T-helper 2 cell treated with Interferon-gamma antibody and Interleukin-4, amounts not matched to agents 5 μg/mL and 100 μg/mL, for 36 hours (primary cell): ENCODE measurements at places on chromosomes 6 and 20.
A peak's percentile ranks its signal among the peaks of the same experiment; 100 is the strongest.

DNA sequence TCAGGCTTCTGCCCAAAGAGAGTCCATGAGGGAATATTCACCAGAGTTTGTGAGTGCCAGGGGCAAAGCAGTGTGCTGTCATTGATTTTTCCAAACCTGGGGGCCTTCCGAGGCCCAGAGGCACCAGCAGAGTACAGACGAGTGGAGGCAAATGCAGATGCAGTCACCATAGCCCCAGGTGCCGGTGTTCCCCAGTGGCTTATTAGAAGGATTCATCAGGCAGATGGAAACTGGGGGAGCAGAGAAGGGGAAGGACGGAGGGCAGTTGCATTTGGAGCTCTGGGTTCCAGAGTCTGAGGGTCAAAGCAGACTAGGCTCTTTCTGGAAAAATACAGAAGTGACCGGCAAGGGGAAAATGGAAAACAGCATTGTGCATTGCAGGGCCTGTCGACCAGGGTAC, 184.2 kb downstream of the ANKRD60 start:
- DNase-seq: no peak
- no peak overlapping the region for H3K27ac ChIP-seq
- no peak overlapping the region for H3K4me3 ChIP-seq
- H3K27me3 ChIP-seq: no peaks in the 10 kb centered on the region

DNA sequence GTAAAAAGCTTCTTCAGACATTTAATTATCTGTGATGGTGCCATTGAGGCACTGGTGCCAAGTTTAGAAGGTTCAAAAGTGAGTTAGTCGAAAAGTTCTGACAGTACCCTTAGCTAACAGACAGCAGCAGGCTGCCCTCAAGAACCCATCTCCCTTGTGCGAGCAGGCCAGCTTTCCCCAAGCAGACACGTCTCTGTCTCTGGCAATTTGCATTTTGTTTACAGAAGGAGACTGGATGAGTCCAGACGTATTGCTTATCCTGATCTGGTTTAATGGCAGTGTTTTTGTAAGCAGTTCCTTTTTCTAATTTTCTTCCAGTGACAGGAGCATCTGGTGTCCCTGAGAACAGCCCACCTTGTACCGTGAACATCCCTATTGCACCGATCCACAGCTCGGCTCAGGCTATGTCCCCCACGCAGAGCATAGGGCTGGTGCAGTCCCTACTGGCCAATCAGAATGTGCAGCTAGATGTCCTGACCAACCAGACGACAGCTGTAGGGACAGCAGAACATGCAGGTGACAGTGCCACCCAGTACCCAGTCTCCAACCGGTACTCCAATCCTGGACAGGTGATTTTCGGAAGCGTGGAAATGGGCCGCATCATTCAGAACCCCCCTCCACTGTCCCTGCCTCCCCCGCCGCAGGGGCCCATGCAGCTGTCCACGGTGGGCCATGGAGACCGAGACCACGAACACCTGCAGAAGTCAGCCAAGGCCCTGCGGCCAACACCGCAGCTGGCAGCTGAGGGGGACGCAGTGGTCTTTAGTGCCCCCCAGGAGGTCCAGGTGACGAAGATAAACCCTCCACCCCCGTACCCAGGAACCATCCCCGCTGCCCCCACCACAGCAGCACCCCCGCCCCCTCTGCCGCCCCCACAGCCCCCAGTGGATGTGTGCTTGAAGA, 58.3 kb upstream of the TMEM181 start:
- H3K4me3 ChIP-seq: no peak overlapping the region
- H3K4me1 ChIP-seq: no peaks in the 10 kb centered on the region
- H3K27me3 ChIP-seq: no peaks in the 10 kb centered on the region
- H3K36me3 ChIP-seq: peaks cover 6% of the 10 kb centered on the region
- no peak for DNase-seq

DNA sequence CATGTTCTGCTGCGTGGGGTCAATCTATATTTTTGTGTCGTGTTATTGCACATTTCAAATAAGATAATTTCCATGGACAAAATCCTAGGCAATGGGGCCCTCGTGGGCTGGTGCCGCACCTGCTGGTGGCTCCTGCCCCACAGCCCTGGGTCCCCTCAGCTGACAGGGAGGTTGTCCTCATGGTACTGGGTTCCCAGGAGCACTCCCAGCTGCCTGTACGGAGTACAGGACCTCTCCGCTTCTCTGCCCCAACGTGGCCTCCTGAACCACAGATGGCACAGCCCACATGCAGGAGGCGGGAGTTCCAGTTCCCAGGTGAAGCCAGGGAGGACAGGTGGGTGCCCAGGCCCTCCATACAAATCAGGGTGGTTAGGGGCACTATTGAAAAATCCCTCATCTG, 243.5 kb downstream of the SMOC2 start:
- no peak for DNase-seq
- H3K36me3 ChIP-seq: no peaks in the 10 kb centered on the region
- H3K27me3 ChIP-seq: no peaks in the 10 kb centered on the region

DNA sequence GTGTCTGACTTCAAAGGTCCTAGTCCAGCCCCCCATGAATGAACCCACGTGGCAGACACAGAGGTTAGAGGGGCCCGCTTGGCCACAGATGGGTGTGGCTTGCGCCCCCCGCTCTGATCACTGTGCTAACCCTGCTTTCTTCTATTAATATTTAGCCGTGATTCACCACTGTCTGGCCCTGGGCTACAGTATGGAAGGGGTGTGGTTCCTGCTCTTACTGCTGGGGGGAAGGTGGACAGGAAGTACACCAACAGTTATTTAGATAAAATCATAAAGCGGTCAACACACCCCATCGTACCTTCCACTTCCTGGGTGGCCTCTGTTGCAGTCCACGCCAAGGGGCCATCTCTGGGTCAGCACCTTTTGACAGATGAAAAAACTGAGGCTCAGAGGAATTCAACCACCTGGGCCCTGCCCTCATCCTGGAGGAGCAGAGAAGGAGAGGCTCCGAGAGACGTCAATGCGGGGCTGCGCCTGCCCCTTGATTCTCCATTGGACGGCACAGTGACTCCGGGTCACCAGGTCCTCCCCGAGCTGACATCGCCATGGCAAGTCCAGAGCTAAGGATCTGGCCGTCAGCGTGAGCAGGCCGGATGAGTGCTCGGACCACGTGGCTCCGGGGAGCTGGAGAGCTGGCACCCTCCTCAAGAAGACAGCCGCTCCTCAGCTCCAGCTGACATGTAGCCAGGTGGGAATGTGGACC, 206.3 kb downstream of the PREX1 start:
- no peaks in the 10 kb centered on the region for H3K36me3 ChIP-seq
- no peaks in the 10 kb centered on the region for H3K27me3 ChIP-seq
- no peak for DNase-seq
- peaks cover 11% of the 10 kb centered on the region for H3K4me1 ChIP-seq
- H3K4me3 ChIP-seq: peak overlapping the region; percentile 74
- H3K27ac ChIP-seq: peak overlapping the region; percentile 32

GRCh38 chr20:5933802-5934436, 16.4 kb downstream of the TRMT6 start:
- peaks cover 9% of the 10 kb centered on the region for H3K36me3 ChIP-seq
- H3K4me1 ChIP-seq: no peaks in the 10 kb centered on the region
- peaks cover 2% of the 10 kb centered on the region for H3K27me3 ChIP-seq
- DNase-seq: no peak

- no peaks in the 10 kb centered on the region for H3K4me1 ChIP-seq
- no peak overlapping the region for H3K27ac ChIP-seq
- H3K36me3 ChIP-seq: no peaks in the 10 kb centered on the region
- H3K27me3 ChIP-seq: no peaks in the 10 kb centered on the region
- H3K4me3 ChIP-seq: no peak overlapping the region
- no peak for DNase-seq
Observed at GRCh38 chr6:82861121-82861520, 204.5 kb downstream of the UBE3D start.

- no peak overlapping the region for H3K27ac ChIP-seq
- peak; percentile 17 for DNase-seq
- H3K4me1 ChIP-seq: peaks cover 7% of the 10 kb centered on the region
Observed at GRCh38 chr6:4727671-4728435, 48.4 kb upstream of the CDYL start.

- peak overlapping the region; percentile 75 for H3K4me3 ChIP-seq
- no peaks in the 10 kb centered on the region for H3K27me3 ChIP-seq
- H3K4me1 ChIP-seq: peaks cover 52% of the 10 kb centered on the region
- H3K27ac ChIP-seq: peak overlapping the region; percentile 97
Observed at GRCh38 chr6:37182736-37183590, 13.0 kb downstream of the PIM1 start.

GRCh38 chr6:157668713-157669112, 154.3 kb upstream of the SNX9 start:
- DNase-seq: no peak
- no peak overlapping the region for H3K27ac ChIP-seq
- H3K4me3 ChIP-seq: no peak overlapping the region
- H3K27me3 ChIP-seq: peaks cover 14% of the 10 kb centered on the region

DNA sequence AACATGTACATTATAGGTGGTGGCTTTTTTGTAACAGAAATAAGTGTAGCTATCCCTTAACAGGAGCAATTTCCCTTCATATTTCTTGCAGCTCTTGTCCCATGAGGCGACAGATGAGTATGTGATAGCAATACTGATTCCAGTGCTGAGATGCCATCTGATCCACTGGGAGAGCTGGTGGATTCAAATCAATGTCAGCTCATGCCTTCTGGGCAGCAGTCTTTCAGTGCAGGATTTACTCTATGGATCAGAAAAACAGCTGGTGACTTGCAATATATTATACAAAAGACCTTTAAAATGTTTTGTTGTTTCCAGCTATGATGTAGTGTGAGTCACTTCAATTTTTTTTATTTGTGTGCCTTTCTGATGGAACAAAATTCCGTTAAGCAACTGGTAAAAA, 259.9 kb upstream of the SASH1 start:
- H3K27me3 ChIP-seq: no peaks in the 10 kb centered on the region
- H3K36me3 ChIP-seq: no peaks in the 10 kb centered on the region
- no peak for DNase-seq
- H3K27ac ChIP-seq: no peak overlapping the region
- no peak overlapping the region for H3K4me3 ChIP-seq
- no peaks in the 10 kb centered on the region for H3K4me1 ChIP-seq

GRCh38 chr20:51529081-51529681, 13.3 kb downstream of the NFATC2 start:
- H3K36me3 ChIP-seq: peaks cover 42% of the 10 kb centered on the region
- peaks cover 82% of the 10 kb centered on the region for H3K4me1 ChIP-seq
- H3K27me3 ChIP-seq: no peaks in the 10 kb centered on the region

GRCh38 chr6:144036064-144036834, 28.2 kb upstream of the PLAGL1 start:
- peaks cover 2% of the 10 kb centered on the region for H3K27me3 ChIP-seq
- H3K27ac ChIP-seq: peak overlapping the region; percentile 33
- peaks cover 14% of the 10 kb centered on the region for H3K4me1 ChIP-seq

DNA sequence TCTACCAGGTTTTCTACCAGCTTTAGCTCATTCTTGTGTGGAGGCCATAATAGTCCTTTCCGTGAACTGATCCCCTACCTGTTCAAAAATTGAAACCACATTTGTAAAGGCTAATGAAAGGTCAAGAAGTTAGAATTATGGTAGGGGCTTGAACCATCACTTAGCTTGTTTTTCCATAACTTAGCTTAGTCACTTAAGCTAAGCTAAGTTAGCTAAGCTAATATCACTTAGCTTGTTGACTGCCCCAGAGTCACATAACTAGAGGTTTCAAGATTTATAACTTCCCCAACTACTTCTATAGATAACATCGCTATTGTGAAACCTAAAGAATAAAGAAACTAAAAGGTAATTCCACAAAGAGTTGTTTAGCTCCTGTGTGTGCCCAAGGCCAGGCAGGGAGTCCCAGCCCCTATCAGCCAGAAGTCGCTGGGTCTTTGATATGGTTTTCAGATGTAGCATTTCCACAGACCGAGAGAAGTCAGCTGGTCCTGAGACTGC, 131.8 kb downstream of the VEGFA start:
- peaks cover 5% of the 10 kb centered on the region for H3K4me1 ChIP-seq
- H3K4me3 ChIP-seq: no peak overlapping the region
- H3K27ac ChIP-seq: no peak overlapping the region
- no peak for DNase-seq

- peak; percentile 63 for DNase-seq
- H3K36me3 ChIP-seq: peaks cover 16% of the 10 kb centered on the region
- H3K4me3 ChIP-seq: peak overlapping the region; percentile 2
- peak overlapping the region; percentile 38 for H3K27ac ChIP-seq
- peaks cover 4% of the 10 kb centered on the region for H3K27me3 ChIP-seq
Observed at GRCh38 chr6:16769131-16769985, 8.1 kb upstream of the ATXN1 start.

DNA sequence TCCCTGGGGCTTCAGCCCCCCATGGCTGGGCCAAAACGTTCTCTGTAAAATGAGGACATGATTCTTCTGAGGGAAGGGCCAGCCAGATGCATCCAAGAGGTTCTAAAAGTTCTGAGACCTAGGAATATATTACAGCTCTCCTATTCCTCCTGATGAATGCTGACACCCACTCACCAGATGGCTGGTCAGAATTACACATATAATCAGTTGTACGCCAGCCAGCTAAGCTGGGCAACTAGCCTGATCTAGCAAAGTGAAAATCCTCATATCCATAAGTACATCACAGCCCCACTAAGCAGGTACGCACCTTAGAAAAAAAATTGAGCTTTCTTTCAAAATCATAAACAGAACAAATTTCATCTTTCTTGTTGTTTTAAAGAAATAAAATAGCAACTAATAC, 34.8 kb downstream of the C6orf118 start:
- H3K4me1 ChIP-seq: no peaks in the 10 kb centered on the region
- H3K4me3 ChIP-seq: no peak overlapping the region
- no peaks in the 10 kb centered on the region for H3K36me3 ChIP-seq
- no peak for DNase-seq
- H3K27ac ChIP-seq: no peak overlapping the region
- H3K27me3 ChIP-seq: no peaks in the 10 kb centered on the region

DNA sequence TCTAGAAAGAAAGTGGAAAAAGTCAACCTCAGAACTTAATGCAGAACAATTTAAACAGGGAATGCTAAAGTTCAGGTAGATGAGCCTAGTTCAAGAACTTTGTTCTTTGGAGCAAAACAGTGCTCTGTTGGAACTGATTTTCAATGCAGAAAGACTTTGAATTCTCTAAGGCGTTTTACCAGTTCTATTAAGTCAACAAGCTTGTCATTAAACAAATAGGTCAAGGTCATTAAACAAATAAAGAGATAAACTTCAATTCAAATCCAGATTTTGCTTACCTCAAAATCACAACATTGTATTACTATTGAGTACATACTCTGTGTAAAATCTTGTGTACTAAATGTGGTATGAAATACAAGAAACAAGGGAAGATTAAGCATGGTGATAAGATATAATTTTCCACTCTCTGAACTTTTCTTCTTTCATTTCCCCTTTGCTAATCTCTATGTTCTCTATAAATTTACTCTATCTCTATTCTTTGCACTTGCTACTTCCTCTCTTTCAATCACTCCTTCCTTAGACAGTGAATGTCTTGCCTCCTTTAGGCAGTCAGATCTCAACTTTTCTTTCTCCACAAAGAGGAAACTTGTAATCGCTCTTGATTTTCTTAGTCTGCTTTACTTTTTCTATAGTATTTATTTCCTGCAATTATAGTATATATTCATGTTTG, 160.8 kb upstream of the KHDRBS2 start:
- no peaks in the 10 kb centered on the region for H3K36me3 ChIP-seq
- H3K4me3 ChIP-seq: no peak overlapping the region
- H3K27ac ChIP-seq: no peak overlapping the region
- no peaks in the 10 kb centered on the region for H3K4me1 ChIP-seq
- no peaks in the 10 kb centered on the region for H3K27me3 ChIP-seq
